ENCODE measurements at places on chromosomes 4 and X.

DNA sequence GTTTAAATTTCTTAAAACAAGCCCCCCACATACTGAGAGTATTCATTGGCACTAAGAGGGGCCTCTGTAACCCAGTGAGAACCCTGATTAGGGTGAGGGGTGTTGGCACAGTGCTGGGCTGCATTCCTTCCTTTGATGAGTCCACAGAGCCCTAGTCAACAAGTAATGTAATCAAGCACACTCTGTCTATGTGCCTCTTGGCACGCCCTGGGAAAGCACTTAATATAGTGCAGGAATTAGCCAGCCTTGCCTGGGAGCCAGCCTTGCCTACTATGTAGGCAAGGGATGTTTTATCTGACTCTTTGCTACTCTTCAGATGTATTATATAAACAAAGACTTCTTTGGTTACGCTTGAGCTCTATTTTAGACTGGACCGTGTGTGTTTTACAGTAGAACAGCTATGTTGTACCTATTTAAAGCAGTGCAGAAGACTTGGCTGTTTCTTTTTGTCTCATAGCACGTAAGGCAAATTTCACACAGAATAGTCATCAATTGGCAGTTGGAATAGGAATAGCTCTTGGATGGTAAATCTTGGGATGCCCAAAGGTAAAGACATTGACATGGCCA lies 64.3 kb downstream of the FRAS1 start:
- H3K36me3 ChIP-seq, result no peaks in the 10 kb centered on the region
- no peaks in the 10 kb centered on the region for H3K4me1 ChIP-seq
- no peak overlapping the region for H3K27ac ChIP-seq
- no peaks in the 10 kb centered on the region for H3K27me3 ChIP-seq
- H3K4me3 ChIP-seq, result no peak overlapping the region
- DNase-seq, result no peak

DNA sequence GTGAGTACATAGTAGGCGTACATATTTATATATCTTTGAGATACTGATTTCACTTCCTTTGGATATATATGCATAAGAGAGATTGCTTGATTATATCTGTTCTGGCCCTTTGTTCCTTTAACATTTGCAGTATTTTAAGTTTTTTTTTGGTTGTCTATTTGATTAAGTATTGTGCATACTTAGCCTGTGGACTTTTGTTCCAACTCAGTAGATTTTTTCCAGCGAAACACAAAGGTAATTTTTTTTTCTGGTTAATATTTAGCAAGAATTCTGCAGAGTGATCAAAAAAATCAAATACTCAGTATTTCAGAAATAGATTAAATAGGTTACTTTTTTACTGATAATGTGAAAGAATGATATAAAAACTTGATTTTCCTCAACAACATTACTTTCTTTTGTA lies at the start of gene AFM:
AFM (plus strand) TSS at position 388 of the 400 bp plus-strand sequence. CDS start 31 bp downstream, outside the sequence.
- no peak within 1 kb of the TSS for H3K27ac ChIP-seq
- H3K4me1 ChIP-seq, result no peaks in the 10 kb centered on the region
- H3K27me3 ChIP-seq, result no peaks in the 10 kb centered on the region
- no peak within 1 kb of the TSS for H3K4me3 ChIP-seq
- no peaks in the 10 kb centered on the region for H3K36me3 ChIP-seq

GRCh38 chr4:167023364-167023925 lies 210.8 kb downstream of the SPOCK3 start:
- H3K4me1 ChIP-seq, result no peaks in the 10 kb centered on the region
- DNase-seq, result no peak
- H3K27me3 ChIP-seq, result no peaks in the 10 kb centered on the region
- no peak overlapping the region for H3K4me3 ChIP-seq
- no peak overlapping the region for H3K27ac ChIP-seq

DNA sequence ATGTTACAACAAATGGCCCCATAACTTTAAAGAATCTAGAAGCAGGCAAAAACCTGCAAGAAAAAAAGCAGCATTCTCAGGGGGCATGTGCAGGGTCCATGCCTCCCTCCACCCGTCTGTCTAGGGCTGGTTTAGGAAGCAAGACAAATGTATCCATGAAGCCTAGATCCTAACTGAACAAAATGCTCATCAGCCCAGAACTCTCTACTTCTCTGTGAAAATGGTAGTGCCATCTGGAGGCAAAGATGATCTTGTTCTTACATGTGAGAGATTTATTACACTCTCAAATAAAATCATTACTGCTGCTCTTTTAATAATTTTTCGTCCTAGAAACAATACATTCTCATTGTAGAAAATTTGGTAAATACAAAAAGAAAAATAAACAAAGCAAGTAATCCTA lies 26.7 kb downstream of the NR3C2 start:
- no peak overlapping the region for H3K27ac ChIP-seq
- no peak overlapping the region for H3K4me3 ChIP-seq
- no peaks in the 10 kb centered on the region for H3K27me3 ChIP-seq
- no peak for DNase-seq
- H3K4me1 ChIP-seq, result no peaks in the 10 kb centered on the region
- no peaks in the 10 kb centered on the region for H3K36me3 ChIP-seq

DNA sequence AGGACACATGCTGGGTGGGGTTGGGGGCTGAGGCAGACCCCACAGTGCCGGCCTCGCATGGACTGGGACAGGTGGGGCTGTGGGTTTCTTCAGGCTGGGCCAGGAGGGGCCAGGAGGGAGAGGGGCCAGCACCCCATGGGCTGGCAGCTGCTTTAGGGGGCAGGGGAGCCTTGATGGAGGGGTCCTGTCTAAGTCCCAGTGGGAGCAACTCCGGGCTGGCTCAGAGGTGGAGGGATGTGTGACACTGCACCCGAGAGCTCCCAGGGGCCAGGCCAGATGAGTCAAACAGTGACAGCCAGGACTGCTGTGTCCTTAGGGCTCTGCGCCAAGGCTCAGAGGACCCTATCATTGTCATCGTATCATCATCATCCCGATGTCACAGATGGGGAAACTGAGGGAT lies 4.4 kb upstream of the ABLIM2 start:
- no peaks in the 10 kb centered on the region for H3K36me3 ChIP-seq
- H3K27me3 ChIP-seq, result peaks cover 2% of the 10 kb centered on the region
- no peak overlapping the region for H3K4me3 ChIP-seq
- H3K27ac ChIP-seq, result no peak overlapping the region
- DNase-seq, result no peak
- peaks cover 7% of the 10 kb centered on the region for H3K4me1 ChIP-seq

DNA sequence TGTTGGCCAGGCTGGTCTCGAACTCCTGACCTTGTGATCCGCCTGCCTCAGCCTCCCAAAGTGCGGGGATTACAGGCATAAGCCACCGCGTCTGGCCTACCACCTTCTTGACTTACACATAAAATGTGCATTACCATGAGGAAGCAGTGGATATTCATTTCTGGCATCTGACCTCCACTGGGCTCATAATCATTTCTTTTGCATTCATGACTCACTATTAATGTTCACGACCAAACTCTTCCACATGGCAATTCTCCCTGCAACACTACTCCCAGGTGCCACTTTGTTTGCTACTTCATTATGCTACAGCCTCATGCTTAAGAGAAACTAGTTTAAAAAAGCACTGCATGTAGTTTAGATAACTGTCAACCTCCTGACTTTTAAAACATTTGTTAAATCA lies 22.7 kb downstream of the RASGEF1B start:
- H3K27ac ChIP-seq, result no peak overlapping the region
- no peak overlapping the region for H3K4me3 ChIP-seq
- no peak for DNase-seq
- H3K4me1 ChIP-seq, result no peaks in the 10 kb centered on the region

- no peaks in the 10 kb centered on the region for H3K36me3 ChIP-seq
- H3K27me3 ChIP-seq, result no peaks in the 10 kb centered on the region
- no peak overlapping the region for H3K4me3 ChIP-seq
- H3K27ac ChIP-seq, result no peak overlapping the region
- no peaks in the 10 kb centered on the region for H3K4me1 ChIP-seq
- no peak for DNase-seq
Observed at GRCh38 chrX:55919367-55920221, 202.0 kb downstream of the RRAGB start.

GRCh38 chr4:82645936-82646565 lies 84.3 kb upstream of the TMEM150C start:
- H3K4me1 ChIP-seq, result no peaks in the 10 kb centered on the region
- H3K27me3 ChIP-seq, result no peaks in the 10 kb centered on the region
- no peak overlapping the region for H3K4me3 ChIP-seq

GRCh38 chrX:63585936-63586335 lies 199.1 kb downstream of the ARHGEF9 start:
- no peak overlapping the region for H3K4me3 ChIP-seq
- no peaks in the 10 kb centered on the region for H3K4me1 ChIP-seq
- no peak overlapping the region for H3K27ac ChIP-seq
- no peaks in the 10 kb centered on the region for H3K36me3 ChIP-seq
- H3K27me3 ChIP-seq, result no peaks in the 10 kb centered on the region
- DNase-seq, result no peak

- no peak for DNase-seq
- no peaks in the 10 kb centered on the region for H3K27me3 ChIP-seq
- H3K4me3 ChIP-seq, result no peak overlapping the region
- H3K27ac ChIP-seq, result no peak overlapping the region
Observed at GRCh38 chrX:125757794-125758564, 408.1 kb downstream of the DCAF12L2 start.

GRCh38 chr4:107991945-107992630 lies 2.4 kb downstream of the HADH start:
- H3K27ac ChIP-seq, result no peak overlapping the region
- peaks cover 4% of the 10 kb centered on the region for H3K4me1 ChIP-seq
- H3K27me3 ChIP-seq, result no peaks in the 10 kb centered on the region
- no peaks in the 10 kb centered on the region for H3K36me3 ChIP-seq
- H3K4me3 ChIP-seq, result no peak overlapping the region

DNA sequence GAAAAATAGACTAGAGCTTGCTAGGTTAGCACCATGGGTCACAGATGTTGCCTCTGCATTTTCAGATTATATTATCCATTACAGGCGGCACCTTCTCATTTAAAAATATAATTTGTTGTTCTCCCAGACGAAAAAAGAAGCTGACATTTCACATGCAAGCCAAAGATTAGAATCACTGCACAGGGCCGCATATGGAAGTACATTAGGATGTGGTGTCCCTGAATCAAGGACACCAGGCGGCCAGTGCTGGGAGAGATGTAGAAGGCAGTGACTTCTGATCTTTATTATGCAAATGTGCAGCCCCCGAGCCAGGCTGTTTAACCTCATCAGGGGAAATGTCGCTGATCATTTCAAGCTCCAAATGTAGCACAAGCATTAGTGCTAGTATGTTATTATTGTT lies 22.8 kb downstream of the REELD1 start:
- no peak for DNase-seq
- no peaks in the 10 kb centered on the region for H3K27me3 ChIP-seq
- no peak overlapping the region for H3K27ac ChIP-seq
- H3K36me3 ChIP-seq, result no peaks in the 10 kb centered on the region

DNA sequence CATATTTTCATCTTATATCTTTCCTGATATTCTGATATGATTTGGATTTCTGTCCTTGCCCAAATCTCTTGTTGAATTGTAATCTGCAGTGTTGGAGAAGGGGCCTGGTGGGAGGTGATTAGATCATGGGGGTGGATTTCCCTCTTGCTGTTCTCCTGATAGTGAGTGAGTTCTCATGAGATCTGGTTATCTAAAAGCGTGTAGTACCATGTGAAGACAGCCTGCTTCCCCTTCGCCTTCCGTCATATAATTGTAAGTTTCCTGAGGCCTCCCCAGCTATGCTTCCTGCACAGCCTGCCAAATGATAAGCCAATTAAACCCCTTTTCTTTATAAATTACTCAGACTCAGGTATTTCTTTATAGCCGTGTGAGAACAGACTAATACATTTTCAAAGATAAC lies 77.2 kb downstream of the ANKRD50 start:
- no peaks in the 10 kb centered on the region for H3K4me1 ChIP-seq
- no peak for DNase-seq
- H3K4me3 ChIP-seq, result no peak overlapping the region

GRCh38 chr4:122612540-122612939 lies 8.3 kb downstream of the IL21 start:
- DNase-seq, result no peak
- H3K27me3 ChIP-seq, result no peaks in the 10 kb centered on the region
- no peak overlapping the region for H3K4me3 ChIP-seq
- H3K36me3 ChIP-seq, result no peaks in the 10 kb centered on the region

DNA sequence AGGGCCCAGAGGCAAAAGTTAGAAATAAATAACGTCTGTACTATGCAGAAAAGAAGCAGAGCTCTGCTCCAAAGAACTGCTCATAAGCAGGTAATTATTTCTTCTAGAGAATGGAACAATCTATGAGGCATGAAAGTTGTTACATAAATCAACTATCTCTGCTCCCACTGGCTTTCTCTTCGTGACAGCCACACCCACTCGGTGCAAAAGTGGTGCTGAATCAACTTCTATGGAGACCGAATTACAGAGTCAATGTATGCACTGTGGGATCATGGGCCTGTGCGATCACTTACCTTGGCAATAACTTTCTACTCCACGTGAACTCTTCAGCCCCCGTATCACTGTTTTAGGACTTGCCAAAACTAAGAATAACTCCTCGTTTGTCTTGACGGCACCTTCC lies 99.4 kb upstream of the ATXN3L start:
- H3K4me1 ChIP-seq, result no peaks in the 10 kb centered on the region
- DNase-seq, result no peak
- H3K27me3 ChIP-seq, result no peaks in the 10 kb centered on the region
- no peak overlapping the region for H3K27ac ChIP-seq
- H3K4me3 ChIP-seq, result no peak overlapping the region

DNA sequence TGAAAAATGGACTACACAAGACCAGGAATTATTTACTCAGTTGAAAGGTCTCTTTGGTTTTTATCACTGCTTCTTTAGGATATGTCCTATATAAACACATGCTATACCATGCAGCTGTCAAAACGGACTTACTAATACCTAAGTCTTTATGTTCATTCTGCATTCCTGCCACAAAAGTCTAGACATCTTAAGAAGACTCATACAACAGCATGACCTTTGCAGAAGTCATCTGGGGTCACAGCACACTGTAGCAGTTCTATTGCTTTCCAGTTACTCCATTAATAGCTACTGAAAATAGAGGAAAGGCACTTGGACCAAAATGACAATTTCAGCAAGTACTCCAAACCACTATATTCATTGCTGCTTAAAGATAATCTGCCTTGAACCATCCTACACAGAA lies 53.2 kb downstream of the DDX60 start:
- no peaks in the 10 kb centered on the region for H3K36me3 ChIP-seq
- H3K4me1 ChIP-seq, result no peaks in the 10 kb centered on the region
- no peak overlapping the region for H3K4me3 ChIP-seq
- DNase-seq, result no peak
- no peaks in the 10 kb centered on the region for H3K27me3 ChIP-seq

DNA sequence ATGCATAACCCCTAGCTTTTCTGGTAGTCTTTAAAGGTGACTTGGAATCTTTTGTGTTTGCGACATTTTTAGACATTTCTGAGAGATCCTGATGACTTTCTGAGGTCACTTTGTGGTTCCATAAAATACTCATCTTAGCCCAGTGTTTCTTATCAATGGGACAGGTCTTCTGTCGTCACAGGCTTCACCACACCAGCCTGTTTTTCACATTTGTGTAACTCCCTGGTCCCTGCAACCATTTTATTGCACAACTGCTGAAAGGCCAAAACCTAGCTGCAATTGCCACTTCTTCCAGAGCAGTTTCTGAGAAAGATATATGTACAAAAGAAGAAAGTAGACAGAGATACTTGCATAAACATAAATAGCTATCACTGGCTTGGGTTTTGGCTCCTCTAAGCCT lies 120.9 kb downstream of the IL15 start:
- no peak for DNase-seq
- no peaks in the 10 kb centered on the region for H3K4me1 ChIP-seq
- no peaks in the 10 kb centered on the region for H3K36me3 ChIP-seq
- no peaks in the 10 kb centered on the region for H3K27me3 ChIP-seq
- H3K27ac ChIP-seq, result no peak overlapping the region

GRCh38 chrX:1181170-1181569 lies 31.3 kb downstream of the CRLF2 start:
- no peak overlapping the region for H3K4me3 ChIP-seq
- H3K27me3 ChIP-seq, result no peaks in the 10 kb centered on the region
- H3K4me1 ChIP-seq, result no peaks in the 10 kb centered on the region
- no peaks in the 10 kb centered on the region for H3K36me3 ChIP-seq
- H3K27ac ChIP-seq, result no peak overlapping the region
